ENCODE measurements at places on chromosomes 5 and 9. TPM values are rescaled to one million over a fixed set of nuclear protein-coding genes. Genes with fewer than 3 reads are reported as not detected.

Gene TARS1
- 172 TPM for total RNA-seq

Gene C7
- total RNA-seq = not detected

Gene PDCD1LG2
- 10.7 TPM for total RNA-seq

Gene NDST1
- total RNA-seq = 18.5 TPM

Gene SPATA31E1
- not detected for total RNA-seq

Gene MEIKIN
- not detected for total RNA-seq

Gene MARCHF11
- total RNA-seq = not detected

Gene BTNL9
- not detected for total RNA-seq

Gene ALDH1A1
- not detected for total RNA-seq

Gene PCDHGC3
- 75.6 TPM for total RNA-seq

Gene DOK3
- not detected for total RNA-seq

Gene SAXO1
- not detected for total RNA-seq

Gene BAAT
- not detected for total RNA-seq

Gene MCIDAS
- under 0.01 TPM for total RNA-seq

Gene KIF20A
- 161 TPM for total RNA-seq

Gene TUBB4B
- total RNA-seq = 372 TPM

All from RPMI7951 (cell line).